ENCODE measurements at places on chromosomes 3 and 15.

- no peak for DNase-seq
Measured at GRCh38 chr3:155185631-155186071, 105.5 kb downstream of the MME start.

GRCh38 chr15:52276256-52276770 is 19.3 kb downstream of the MYO5C start:
- no peak for DNase-seq

- no peak for DNase-seq
Measured at GRCh38 chr3:7766530-7766929, 735.1 kb upstream of the LMCD1 start.

DNA sequence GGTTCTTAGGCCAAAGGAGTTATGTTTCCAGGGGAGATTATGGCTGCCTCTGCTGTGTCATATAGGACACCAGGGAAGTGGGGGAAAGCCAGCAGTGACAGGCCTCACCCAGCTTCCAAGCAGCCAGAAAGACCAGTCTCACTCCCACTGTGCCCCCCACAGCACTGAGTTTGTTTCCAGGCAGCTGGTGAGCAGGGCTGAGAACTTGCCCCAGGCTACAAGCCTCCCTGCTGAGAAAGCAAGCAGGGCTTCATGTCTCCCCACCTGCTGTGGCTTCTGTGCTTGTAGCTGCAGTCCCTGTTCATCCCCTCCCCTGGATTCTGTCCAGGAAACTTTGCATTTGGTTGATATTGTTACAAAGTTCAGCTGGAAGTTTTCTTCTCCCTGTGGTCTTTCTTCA is 376.3 kb downstream of the PDCD6IP start:
- DNase-seq: no peak

- DNase-seq: no peak
Measured at GRCh38 chr3:66800941-66801545, 197.1 kb upstream of the KBTBD8 start.

GRCh38 chr3:188948281-188948996 is 223.3 kb upstream of the TPRG1 start:
- DNase-seq: no peak

DNA sequence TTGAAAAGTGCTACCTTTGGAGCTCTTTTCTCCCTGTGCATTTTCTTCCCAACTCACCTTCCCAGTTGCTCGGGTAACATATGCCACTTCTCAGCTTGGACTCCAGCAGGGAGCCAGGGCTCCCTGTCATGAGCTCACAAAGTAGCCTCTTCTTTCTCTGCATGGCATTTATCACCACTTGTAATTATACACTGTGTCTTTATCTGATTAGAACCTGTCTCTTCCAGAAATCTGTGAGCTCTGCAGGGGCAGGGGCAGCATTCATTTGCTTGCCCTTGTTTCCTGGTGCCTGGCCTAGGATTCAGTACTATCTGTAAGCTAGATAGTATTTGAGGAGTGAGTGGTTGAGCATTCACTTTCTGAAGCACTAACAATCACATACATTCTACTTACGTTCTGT is 100.9 kb downstream of the CLSTN2 start:
- DNase-seq: no peak

- no peak for DNase-seq
Measured at GRCh38 chr15:36893276-36893675, 207.1 kb downstream of the MEIS2 start.

DNA sequence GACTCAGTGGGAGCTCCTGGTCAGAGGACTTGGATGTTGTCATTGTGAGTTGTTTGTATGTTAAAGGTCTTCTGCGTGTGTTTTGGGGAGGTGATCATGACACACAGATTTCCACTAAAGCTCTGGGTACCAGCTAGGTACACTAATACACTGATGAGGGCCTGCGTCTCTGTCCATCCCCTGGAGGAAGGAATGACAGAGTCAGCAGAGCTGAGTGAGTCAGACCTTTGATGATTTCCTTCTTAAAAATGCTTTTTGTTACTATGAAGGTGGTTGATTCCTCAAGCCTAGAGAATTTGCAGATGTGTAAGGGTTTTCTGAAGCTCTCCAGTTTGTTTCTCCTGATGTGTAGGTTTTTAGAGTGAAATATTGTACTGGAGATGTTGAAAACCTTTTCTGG is 424.1 kb upstream of the TPM1 start:
- no peak for DNase-seq

DNA sequence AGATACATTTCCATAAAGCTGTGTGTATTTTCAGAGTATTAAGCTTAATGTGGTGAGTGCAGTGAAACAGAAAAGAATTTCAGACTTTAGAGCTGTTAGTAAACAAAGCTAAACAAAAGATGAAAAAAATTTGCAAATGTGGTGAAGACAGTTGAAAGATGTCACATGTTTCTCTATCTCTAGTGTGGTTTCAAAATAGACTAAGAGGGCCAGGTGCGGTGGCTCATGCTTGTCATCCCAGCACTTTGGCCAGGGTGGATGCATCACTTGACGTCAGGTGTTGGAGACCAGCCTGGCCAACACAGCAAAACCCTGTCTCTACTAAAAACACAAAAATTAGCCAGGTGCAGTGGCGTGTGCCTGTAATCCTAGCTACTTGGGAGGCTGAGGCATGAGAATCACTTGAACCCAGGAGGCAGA is 466.0 kb upstream of the NR2F2 start:
- DNase-seq: no peak

- DNase-seq: no peak
Measured at GRCh38 chr3:9230596-9230995, 18.9 kb downstream of the SRGAP3 start.
